ENCODE measurements at places on chromosomes 2 and 18. TPM values are rescaled to one million over a fixed set of nuclear protein-coding genes. Genes with fewer than 3 reads are reported as not detected.

The CRYGD gene
- total RNA-seq, result not detected

The ASXL3 gene
- total RNA-seq, result not detected

The TMEM163 gene
- 1.3 TPM for total RNA-seq

The CHRNA1 gene
- not detected for total RNA-seq

The TEX44 gene
- total RNA-seq, result not detected

The PSMG2 gene
- total RNA-seq, result 70.1 TPM

Measured in cardiac atrium fibroblast (primary cell).